Stimulated activated CD4-positive, alpha-beta T cell treated with anti-CD3 and anti-CD28 coated beads, Interleukin-12 subunit alpha, Interleukin-12 subunit beta, amount 100 ng/mL, for 4 hours (primary cell): ENCODE measurements at places on chromosomes 6 and 20.

- no peak for DNase-seq
Observed at GRCh38 chr6:8764733-8765132, 329.4 kb upstream of the SLC35B3 start.

DNA sequence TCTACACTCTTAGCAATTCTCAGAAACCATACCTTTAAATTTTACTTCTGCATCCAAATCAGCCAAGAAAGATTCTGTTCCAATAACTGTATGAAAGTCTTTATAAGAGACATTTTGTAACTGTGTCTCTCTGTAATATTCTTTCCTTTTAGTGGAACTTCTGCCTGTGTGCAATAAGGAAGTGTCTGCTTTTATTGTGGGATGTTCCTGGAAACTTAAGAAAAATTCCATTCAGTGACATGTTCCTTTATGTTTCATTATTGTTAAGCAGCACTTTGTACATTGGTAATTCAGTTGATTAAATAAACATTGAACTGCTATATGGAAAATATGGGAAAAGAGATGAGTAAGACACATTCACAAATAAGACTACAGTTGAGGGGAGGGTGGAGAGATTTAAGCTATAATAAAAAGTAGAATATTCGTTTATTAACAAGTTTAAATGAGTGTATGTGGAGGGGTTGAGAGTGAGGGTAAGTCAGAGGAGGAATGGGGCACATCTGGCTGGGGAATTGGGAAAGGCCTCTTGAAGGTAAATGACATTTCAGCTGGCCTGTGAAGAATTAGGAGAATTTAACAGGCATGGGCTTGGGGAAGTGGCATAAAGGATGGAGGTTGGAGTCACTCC, 11.9 kb downstream of the NUS1 start:
- DNase-seq: no peak

GRCh38 chr6:62236784-62237183, 49.2 kb downstream of the KHDRBS2 start:
- DNase-seq: no peak

DNA sequence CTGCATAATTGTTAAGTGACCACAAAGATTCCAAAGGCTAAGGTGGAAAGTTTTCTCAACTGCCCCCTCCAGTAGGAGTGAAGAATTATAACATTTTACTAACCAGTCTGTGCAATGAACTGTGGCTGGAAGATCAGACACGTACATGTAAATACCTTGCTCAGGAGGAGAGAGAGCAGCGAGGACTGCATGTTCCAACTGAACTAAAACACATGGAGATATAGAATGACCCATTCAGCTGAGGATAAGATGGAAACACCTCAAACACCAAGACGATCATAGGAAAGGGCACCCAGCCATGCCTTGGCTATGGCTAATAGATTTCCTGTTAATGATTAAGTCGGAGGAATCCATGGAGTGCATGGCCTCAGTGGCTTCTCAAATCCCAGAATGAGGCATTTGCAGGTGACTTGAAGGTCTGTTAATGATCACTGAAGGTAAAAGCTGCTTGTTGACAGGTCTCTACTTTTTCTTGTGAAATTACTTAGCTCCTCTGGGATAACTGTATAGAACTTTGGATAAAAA, 875.6 kb downstream of the TFAP2A start:
- DNase-seq: no peak

DNA sequence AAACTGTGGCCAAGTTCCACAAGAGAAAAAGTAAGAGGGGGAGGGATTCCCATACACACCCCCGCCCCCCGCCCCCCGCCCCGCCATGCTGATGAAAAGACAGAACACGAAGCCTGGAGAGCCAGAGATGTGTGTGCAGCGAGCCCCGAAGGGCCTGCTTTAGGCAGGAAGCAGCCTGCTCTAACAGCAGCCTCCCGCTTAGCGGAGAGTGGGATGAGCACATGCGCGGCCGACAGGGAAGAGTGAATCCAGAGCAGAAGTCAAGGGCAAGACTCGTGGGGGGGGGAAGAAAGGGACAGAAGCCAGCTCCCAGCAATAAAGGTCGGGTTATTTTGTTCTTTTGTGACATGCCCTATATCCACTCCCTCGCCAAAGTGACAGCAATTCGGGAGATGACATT, 67.2 kb upstream of the PTGIS start:
- no peak for DNase-seq

DNA sequence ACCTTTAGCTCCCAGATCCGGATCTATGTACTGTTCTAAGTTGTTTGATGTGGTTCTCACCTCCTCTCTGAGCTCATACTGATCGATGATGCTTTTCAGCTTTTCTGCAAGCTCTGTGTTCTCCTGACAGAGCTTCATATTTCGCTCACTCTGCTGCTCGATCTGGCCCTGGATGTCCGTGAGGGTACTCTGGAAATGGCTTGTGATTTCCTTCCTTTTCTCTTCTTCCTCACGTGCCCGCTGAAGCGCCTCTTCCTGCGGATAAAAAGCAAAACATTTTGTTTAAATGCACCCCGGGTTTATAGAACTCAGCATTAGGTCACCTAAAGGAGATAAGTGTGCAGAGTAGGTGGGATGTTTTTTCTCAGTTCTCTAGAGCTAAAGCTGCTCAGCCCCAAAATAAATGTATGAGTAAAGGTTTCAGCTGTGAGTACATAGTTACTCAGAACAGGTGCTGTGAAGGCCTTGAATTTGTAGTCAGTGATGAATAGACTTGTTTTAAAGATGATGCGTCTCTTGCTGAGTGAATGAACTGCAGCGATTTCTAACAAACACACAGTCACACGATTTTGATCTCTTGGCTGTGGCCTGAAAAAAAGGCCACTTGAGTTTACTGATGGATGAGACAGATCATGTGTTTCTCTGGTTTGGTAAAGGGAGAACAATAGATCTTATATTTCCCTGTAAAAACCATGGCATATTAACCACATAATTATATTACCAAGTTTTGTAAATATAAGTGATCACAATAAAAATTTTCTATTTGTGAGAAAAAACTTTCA, 29.1 kb downstream of the TXLNB start:
- peak; percentile 24 for DNase-seq

DNA sequence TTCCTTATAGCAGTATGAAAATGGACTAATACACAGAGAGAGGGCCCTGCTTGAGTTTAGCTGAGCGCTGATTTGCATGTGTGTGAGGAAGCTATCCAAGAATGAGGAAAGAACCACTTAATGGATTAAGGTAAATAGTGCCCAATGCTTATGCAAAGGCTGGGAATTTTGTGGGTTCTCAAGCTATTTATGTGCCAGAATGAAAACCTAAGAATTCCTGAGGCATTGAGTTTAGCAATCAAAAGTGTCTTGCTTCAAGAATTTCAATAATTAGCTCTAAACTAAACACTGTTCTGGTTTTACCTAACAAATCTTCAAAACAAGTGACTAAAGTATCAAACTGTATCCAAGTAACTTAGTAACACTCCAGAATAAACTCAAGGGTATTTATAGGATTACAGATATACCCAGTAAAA, 7.0 kb upstream of the OR14J1 start:
- no peak for DNase-seq
